GM18507 (cell line): ENCODE measurements at places on chromosomes 7 and 10.
A peak's percentile ranks its signal among the peaks of the same experiment; 100 is the strongest.

- no peak for DNase-seq
Observed at GRCh38 chr7:112347088-112347487, 103.2 kb upstream of the IFRD1 start.

DNA sequence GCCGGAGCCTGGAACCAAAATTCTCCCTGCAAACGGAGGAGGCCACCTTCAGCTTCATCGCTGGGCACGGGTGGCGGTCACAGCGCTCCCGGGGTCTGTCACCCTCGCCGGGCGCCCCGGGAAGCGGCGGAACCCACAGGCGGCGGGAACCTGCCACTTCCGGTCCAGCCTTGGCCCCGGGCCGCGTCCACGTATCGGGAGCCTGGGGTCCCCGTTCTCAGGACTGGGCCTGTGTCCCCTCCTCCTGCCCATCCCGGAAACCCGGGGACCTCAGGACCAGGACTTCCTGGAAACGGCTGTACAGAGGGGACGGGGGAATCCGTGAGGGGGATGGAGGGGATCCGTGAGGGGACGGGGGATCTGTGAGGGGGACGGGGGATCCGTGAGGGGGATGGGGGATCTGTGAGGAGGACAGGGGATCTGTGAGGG lies 25.4 kb downstream of the PDGFA start:
- DNase-seq: peak; percentile 55

- DNase-seq: no peak
Observed at GRCh38 chr10:45395554-45395953, 21.5 kb downstream of the ALOX5 start.

DNA sequence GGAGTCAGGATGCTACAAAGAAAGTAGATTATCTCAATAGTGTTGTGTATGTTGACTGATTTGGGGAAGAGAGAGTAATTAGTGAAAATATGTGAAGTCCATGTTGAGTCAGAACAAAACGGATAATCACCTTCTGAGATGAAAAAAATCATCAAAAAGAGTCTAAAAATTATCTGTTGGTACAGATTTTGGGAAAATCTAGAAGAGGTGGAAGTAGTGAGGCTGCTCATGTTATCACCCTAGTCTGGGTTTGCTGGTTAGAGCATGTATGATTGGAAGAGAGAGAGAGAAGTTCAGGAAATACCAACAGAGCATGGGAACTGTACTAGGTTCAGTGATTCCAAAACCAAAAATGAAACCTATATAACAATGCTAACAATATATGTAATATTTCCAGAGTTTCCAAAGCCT lies 12.3 kb downstream of the RPA3 start:
- DNase-seq: no peak

- no peak for DNase-seq
Observed at GRCh38 chr7:128231021-128231420, 10.1 kb upstream of the LEP start.
